NB4 (cell line): ENCODE measurements at places on chromosomes 6 and 20.

DNA sequence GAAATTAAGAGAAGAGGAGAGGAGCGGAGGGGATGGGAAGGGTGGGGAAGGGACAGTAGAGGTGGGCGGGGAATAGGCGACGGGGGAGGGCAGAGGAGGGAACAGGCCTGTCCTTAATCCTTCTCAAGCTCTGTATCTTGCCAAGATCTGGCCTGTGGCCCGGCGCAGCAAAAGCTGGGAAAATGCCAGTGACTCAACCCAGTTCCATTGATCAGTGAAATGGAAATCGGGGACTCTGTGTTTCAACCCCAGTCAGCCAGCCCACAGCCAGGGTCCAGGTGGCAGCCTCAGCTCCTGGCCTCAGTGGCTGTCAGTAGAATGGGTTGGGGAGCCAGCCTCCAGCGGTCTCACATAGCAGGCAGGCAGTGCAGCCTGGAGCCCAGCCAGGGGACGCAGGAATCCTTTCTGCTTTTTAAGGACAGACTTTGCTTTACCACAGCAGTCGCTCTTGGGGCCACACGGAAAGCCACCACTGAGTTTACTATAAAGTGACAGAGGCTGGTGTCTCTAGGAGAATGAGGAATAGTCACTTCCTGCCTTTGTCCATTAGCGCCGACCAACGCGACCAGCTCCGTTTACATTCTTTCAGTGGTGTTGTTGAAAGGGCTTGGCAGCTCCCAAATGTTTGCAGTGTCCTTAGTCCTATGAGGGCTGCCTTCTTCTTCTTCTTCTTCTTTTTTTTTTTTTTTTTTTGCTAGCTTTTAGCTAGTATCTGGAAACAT, 128.0 kb downstream of the RIN2 start:
- no peak for DNase-seq

GRCh38 chr20:991850-992249, 10.3 kb downstream of the RSPO4 start:
- peak; percentile 67 for DNase-seq

GRCh38 chr6:70415247-70415646, 1.9 kb downstream of the FAM135A start:
- peak; percentile 21 for DNase-seq

- DNase-seq = no peak
Measured at GRCh38 chr6:3318226-3318625, 59.5 kb downstream of the PSMG4 start.

- DNase-seq = no peak
Measured at GRCh38 chr6:147684906-147685305, 176.4 kb downstream of the SAMD5 start.

GRCh38 chr20:46363874-46364669, 42.3 kb downstream of the ELMO2 start:
- peak; percentile 91 for DNase-seq

DNA sequence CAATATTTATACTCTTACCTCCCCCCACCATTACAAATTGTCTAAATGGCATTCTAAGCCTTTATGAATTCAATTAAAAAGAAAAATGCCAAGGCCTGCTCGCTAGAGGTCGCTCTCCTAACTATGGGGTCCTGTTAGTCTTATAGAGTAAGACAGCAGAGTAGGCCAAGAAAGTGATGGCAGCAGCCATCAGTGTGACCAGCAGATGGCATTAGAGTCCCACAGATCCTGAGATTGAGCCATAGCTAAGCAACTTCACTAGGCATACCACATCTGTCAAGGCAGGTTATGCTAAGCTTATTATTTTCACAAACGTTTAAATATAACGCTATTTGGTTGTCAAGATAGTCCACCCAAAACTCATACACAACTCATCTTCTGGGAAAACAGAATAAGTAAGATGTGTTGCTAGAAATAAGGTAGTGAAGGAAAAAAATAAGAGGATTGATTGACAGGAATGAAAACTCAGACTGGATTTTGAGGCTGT, 57.6 kb upstream of the SCAF8 start:
- DNase-seq = peak; percentile 95

- no peak for DNase-seq
Measured at GRCh38 chr6:147709396-147710272, 201.1 kb downstream of the SAMD5 start.

- DNase-seq = no peak
Measured at GRCh38 chr6:122766256-122766655, 13.3 kb upstream of the FABP7 start.

DNA sequence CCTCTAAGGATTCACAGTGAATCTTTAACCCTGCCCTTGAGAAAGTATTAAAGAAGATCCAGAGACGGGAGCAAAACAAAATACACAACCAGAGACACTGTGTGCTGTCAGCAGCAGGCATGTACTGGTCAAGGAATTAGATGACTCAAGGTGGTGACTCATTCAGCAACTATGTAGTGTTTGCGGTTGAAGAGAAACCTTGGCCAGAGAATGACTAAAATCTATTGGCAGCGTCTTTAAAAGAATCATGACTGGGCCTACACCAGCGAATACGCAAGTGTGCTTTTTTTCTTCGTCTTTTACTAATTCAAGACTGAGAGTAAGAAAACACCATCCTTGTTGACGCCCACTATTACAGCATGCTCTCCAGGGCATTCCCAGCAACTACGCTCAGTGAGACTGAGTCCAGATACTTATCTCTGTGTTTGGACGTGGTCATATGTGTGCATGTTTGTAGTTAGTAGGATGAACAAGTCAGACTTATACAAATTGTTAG, 72.4 kb upstream of the BACH2 start:
- DNase-seq = peak; percentile 93

- DNase-seq = no peak
Measured at GRCh38 chr6:159807150-159807858, 7.2 kb downstream of the PNLDC1 start.

GRCh38 chr20:64232794-64233193, 22.8 kb upstream of the PCMTD2 start:
- DNase-seq = peak; percentile 29

DNA sequence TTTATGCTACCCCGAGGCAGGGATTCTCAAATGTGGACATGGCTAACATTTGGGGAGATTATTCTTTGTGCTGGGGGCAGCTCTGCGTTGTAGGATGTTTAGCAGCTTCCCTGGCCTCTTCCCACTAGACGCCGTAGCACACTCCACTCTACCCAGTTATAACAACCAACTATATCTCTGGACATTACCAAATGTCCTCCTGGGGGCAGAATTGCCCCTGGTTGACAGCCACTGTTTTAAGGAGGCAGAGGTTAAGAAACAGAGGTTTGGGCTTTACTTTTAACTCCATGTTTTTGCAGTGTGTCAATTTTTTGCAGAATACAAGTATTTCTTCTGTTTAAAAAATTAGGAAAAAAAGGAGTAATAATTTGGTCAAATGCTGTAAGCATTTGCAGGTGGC, 56.2 kb upstream of the BMP6 start:
- peak; percentile 29 for DNase-seq

- no peak for DNase-seq
Measured at GRCh38 chr6:48197941-48198340, 86.9 kb upstream of the PTCHD4 start.

GRCh38 chr20:23032056-23032749, 2.9 kb upstream of the SSTR4 start:
- DNase-seq = no peak

GRCh38 chr6:168915242-168915641, 338.4 kb downstream of the THBS2 start:
- no peak for DNase-seq
